Cerebellar cortex (tissue), 1 donor: ENCODE measurements at places on chromosomes 2 and 18.
A peak's percentile ranks its signal among the peaks of the same experiment; 100 is the strongest.

- peak; percentile 34 for DNase-seq
Observed at GRCh38 chr18:73842795-73843394, 304.7 kb downstream of the FBXO15 start.

DNA sequence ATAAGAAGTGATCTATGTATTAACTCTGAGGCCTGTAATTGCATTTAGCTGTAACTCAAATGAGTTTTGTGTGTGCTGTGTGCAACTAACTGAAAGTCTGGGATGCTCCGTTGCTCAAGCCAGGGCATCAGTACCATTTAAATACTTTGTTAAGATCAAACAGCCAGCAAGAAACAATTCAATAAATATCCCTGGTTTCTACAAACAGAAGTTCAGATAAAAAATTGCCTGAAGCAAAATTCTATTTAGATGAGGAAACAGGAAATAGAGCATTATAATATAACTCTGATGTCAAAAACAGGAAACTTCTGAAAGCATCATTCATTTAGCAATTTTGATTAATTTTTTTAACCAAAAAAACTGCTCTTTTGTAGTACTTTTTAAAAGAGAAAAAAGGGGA is 18.9 kb upstream of the SLC38A11 start:
- no peak for DNase-seq

DNA sequence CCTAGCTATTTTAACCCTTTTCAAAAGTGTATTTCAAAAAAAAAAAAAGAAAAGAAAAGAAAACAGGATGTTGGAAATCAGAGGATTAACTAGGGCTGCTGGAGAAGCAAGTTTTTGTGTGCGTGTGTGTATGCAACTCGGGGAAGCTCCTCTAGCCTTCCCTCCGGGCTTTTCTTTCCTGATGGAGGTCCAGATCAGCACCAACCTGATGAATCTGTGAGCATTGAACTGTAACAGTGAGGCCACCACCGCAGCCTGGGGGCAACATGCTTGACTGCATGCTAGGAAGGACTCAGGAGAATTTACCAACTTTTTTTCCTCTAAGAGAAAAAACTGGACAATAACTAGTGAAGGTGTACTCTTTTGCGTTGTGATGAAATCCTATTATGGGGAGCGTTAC is 2.3 kb downstream of the OBSL1 start:
- no peak for DNase-seq

- no peak for DNase-seq
Observed at GRCh38 chr2:113886479-113887008, 3.3 kb upstream of the ACTR3 start.

DNA sequence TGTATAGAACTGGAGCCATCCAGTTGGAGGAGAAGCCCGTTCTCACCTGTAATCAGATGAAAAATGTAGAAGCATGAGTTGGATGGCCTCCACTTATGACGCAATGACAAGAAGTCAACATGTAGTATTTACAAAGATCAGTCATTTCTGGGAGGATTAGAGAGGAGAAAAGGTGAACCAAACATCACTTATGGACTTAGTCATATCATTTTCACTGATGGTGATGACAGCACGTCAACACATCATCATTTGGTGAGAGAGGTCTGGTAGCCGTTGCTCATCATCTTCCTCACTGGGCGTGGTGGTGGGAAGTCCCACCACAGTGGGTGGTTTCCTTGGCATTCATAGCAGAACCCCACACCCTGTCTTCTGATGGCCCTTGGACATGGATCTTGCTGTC is 264.2 kb upstream of the EPAS1 start:
- DNase-seq: no peak

- no peak for DNase-seq
Observed at GRCh38 chr2:101356521-101356920, 30.8 kb downstream of the CREG2 start.

- no peak for DNase-seq
Observed at GRCh38 chr18:58023108-58023507, 20.9 kb upstream of the NEDD4L start.

GRCh38 chr2:22995576-22995975 is 389.4 kb upstream of the KLHL29 start:
- DNase-seq: no peak

DNA sequence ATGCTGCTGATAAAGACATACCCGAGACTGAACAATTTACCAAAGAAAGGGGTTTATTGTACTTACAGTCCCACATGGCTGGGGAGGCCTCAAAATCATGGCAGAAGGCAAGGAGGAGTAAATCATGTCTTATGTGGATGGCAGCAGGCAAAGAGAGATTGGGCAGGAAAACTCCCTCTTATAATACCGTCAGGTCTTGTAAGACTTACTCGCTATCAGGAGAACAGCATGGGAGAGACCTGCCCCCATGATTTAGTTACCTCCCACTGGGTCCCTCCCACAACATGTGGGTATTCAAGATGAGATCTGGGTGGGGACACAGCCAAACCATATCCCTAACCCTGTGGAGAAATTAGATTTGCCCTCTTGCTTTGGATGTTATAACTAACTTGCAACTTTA is 1068.0 kb upstream of the ZEB2 start:
- no peak for DNase-seq

GRCh38 chr18:44912740-44913478 is 232.2 kb downstream of the SETBP1 start:
- peak; percentile 11 for DNase-seq

DNA sequence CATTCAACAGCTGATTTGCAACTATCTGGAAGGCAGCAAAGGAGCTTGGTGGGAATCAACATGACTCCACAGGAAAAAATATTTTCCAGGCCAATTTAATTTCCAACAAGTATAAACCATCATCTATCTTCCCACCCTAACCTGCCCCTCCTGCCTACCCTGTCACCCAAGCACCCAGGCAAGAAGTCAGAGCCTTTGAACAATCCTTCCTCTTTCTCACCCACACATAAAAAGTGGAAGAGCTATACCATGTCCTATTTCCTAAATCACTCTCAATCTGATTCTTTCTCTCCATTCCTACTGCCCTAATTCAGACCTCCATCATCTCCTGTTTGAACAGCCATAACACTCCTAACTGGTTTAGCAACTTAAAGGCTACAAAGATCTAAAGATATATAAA is 12.7 kb downstream of the SPIRE1 start:
- DNase-seq: no peak

GRCh38 chr2:10720306-10720705 is 1.1 kb upstream of the ATP6V1C2 start:
- DNase-seq: no peak

- DNase-seq: no peak
Observed at GRCh38 chr18:41982942-41983660, 28.1 kb downstream of the PIK3C3 start.

DNA sequence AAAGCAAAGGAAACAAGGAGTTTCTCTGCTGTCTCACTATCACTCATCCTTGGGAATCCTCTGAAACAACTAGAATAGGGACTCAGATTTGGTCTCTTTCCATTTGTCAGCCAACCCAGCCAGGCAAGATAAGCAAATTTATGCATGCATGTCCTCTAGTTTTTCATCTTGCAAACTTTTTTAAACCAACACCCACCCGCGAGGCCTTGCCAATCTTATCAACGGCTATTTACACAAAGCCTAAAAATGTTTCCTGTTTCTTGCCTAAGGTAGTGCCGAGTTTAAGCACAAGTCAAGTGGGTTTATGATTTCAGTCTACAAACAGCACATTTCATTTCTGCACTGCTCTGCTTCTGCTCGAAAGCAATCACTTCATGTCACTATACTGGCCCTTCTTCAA is 240.9 kb downstream of the STK39 start:
- DNase-seq: no peak

- peak; percentile 78 for DNase-seq
Observed at GRCh38 chr18:5057386-5058348, 139.4 kb downstream of the AKAIN1 start.

DNA sequence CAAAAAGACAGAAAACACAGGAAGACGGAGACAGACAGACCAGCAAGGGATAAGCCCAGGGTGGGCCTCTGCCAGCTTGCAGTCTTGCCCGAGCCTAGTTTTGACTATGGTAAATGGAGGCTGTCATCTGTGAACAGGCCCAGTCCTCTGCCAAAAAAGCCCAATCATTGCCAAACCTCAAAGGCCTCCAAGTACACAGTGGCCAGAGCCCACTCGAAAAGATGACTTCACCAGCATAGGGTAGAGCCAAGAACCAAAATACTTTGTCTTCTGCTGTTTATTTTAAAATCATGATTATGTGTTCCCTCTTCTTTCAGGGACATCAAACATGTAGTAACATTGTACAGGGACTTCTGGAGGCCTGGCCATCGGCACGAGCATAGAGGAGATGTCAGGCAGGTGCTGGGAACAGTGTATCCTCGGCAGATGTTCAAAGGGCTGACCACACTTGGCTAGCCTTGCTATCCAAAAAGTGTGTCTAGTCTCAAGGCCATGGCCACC is 66.0 kb downstream of the TTC32 start:
- DNase-seq: no peak
